ENCODE measurements at places on chromosomes 7 and 10.

- no peak for DNase-seq
Observed at GRCh38 chr10:12205082-12205481, 9.1 kb downstream of the CDC123 start.

DNA sequence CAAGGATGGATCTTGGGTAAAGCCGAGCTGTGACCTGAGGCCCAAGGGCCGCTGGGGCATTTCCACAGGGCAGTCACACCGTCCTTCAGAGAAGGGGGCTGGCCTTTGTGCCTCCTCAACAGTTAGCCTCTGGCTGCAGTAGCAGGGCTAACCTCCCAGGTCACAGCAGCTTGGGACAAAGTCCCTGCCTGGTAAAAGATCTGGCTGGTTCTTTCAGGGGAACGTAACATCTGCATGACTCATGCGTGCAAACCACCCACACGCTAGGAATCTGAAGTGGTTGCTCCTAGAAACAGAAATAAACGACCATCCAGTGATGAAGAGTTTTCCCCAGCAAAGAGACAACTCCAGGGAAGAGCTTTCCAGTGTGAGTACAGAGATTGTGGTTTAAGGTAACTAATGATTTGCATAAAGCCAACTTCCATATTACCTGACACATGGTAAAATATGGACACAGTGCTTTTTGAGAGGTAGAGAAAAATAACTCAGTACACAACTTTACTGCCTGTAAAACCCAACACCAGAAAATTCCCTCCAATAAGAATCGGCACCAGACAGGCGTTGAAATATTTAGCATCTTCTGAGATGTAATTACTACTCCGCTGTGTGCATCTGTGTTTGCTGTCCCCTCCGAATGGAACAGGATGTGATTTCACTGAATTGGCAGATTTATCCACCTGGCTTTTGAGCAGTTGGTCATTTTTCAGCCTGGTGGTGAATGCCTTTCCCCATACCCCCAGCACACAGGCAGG is 84.9 kb upstream of the ADRB1 start:
- DNase-seq = peak; percentile 92

GRCh38 chr7:41878309-41879295 is 175.7 kb upstream of the INHBA start:
- peak; percentile 30 for DNase-seq

DNA sequence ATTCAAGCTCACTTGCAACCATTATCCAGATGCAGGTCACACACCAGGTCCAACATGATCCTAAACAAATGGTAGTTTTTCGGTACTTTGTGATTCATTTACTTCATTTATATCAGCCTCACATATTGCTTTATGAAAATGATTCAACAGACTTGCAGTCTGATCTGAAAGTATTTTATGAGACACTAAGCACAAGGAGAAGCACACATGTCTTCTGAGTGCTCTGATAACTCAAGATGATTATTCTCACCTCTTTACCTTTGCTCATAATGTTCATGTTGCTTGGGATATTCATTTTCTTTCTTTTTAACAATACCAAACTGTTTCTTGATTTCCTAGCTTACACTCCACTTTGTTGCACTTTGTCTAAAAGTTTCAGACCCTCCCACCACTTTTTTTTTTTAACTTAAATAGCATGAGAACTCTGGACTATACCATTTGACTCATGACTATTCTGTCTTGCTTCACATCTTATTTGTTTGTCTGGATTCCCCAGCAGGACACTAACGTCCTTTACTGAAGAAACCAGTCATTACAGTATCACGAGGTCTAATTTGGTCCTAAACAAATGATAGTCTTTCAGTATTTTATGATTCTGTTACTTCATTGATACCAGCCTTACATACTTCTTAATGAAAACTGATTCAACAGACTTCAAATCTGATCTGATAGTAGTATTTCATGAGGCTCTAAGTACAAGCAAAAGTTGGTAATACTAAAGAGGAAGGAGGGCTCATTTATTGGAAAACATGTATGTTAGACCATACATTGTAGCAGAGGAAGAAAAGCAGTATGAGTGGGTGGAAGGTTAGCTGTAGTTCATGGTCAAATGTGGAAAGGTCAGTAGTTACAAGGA is 171.8 kb upstream of the AHR start:
- no peak for DNase-seq

- DNase-seq = no peak
Observed at GRCh38 chr10:129896860-129897200, 67.2 kb downstream of the EBF3 start.

Measured in iris pigment epithelial cell (primary cell).